ENCODE measurements at places on chromosomes 5 and 9. TPM values are rescaled to one million over a fixed set of nuclear protein-coding genes. Genes with fewer than 3 reads are reported as not detected.

GRCh38 chr9:99813739-99814138 is 7.9 kb upstream of the NR4A3 start:
- no peak for DNase-seq

- no peak for DNase-seq
Measured at GRCh38 chr9:127109212-127109711, 13.2 kb downstream of the ANGPTL2 start.

GRCh38 chr9:125262294-125262991 is 817 bp downstream of the GAPVD1 start:
- peak; percentile 25 for DNase-seq

DNA sequence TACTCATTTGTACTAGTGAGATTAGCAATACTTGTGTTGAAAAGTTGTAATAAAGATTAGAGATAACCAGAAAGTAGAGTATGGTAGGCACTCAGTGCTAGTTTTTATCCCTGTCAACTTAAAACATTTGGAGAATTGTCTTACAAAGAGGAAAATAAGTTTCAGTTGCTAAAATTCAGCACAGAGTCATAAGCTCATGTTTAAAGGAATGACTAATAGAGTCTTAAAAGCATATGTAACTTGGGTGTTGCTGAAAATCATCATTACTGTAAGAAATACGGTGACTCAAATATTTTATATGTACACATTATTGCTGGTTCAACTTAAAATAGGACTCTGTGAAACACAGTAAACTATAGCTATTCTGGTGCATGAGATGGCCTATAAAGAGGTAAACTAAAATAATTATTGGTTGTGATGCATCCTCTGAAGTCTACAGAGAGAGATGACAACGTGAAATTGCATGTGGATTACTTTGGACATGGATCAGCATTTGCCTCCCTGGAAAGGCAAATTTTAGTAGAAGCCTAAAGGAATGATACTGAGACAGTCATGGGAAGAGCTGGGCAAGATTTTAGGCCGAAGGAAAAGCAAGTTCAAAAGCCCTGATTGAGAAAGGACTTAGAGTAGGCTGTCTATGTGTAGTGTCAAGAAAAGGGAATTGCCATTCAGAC is 34.6 kb downstream of the SGCD start:
- DNase-seq: peak; percentile 66

- no peak for DNase-seq
Measured at GRCh38 chr5:30894811-30895210, 298.7 kb upstream of the CDH6 start.

- DNase-seq: peak; percentile 30
Measured at GRCh38 chr5:111099058-111099778, 7.1 kb downstream of the WDR36 start.

DNA sequence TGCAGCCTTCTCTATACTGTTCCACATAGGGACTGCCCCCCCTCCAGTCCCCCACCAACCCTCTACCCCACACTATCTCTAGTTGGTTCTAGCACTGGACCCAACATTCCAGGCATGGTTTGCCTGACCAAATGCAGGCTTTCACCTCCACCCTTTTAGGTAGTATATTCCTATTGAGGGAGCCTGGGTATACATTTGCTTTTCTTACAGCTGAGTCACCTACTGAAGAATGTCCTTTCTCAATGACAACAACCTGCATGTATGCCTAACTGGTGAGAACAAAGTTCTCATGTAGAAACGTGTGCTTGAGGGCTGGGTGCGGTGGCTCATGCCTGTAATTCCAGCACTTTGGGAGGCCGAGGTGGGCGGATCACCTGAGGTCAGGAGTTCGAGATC is 8.2 kb downstream of the TNIP1 start:
- peak; percentile 92 for DNase-seq

DNA sequence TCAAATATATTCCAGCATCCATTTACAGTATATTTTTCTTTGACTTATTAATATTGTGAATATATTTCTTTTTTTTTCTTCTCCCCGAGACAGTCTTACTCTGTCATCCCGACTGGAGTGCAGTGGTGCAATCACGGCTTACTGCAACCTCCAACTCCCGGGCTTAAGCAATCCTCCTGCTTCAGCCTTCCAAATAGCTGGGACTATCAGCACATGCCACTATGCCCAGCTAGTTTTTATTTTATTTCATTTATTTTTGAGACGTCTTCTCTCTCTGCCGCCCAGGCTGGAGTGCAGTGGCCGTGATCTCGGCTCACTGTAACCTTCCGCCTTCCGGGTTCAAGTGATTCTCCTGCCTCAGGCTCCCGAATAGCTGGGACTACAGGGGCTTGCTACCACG is 7.4 kb upstream of the GLIPR2 start:
- DNase-seq: no peak

DNA sequence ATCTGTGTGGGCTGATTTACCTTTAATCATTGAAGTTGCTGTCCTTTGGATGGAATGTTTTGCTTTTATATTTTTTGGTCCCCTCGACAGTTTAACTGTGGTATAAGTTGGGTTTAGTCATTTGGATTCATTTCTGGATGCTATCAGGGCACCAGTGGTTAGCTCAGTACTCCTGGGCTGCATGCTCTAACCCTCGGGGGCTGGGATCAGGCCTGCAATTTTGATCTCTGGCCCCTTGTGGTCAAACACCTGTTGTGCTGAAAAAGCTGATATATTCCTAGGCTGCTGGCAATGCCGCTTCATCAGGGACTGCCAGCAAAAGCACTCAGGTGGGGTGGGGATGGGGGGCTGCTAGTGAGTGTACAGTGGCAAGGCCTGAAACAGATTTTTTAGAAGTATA is 440.4 kb upstream of the RIOK2 start:
- no peak for DNase-seq

DNA sequence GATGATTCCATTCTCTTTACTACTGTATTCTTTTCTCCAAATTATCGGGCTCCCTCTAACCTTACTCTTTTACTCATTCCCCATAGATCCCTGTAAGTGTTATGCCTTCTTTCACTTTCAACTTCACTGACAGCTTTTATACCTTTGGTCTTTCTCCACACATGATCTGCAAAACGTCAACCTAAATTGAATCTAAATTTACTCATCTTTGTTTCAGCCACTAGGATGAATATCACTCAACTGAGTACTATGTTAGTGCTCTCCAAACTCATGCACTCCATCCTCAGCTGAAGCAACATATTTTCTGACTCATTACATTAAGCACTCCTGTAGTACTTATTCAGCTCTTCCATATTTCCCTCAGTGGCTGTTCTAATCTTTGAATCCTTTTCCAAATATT is 133.4 kb downstream of the ADAMTS19 start:
- DNase-seq: peak; percentile 14

DNA sequence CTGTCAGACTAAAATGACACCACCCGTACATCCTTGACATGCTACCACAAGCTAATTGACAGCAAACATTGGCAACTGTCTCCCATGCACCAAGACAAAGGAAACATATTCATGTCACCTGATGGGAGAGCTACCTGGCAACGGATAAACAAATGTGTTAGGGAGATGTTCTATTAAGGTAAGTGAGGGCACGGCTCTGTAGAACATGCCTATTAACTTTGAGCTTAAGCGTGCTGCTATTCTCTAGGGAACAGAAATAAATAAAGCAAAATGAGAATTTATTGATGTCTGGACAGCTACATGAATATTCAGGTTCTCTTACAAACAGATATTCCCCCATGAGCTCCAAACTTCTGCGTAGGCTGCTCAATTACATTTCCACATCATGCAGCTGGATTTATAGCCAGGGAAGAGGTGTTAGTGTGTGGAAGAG is 361.4 kb upstream of the RFX3 start:
- no peak for DNase-seq

The PROB1 gene
- total RNA-seq: 0.77 TPM

The FRMD3 gene
- total RNA-seq: 0.66 TPM

The FOXD4L5 gene
- under 0.01 TPM for total RNA-seq

The PHF24 gene
- total RNA-seq: 0.17 TPM

The RAD50 gene
- 34.7 TPM for total RNA-seq

Data from fibroblast of lung (primary cell).